Ovary (tissue), 10 donors: ENCODE measurements at places on chromosomes 7 and 10.
A peak's percentile ranks its signal among the peaks of the same experiment; 100 is the strongest.

DNA sequence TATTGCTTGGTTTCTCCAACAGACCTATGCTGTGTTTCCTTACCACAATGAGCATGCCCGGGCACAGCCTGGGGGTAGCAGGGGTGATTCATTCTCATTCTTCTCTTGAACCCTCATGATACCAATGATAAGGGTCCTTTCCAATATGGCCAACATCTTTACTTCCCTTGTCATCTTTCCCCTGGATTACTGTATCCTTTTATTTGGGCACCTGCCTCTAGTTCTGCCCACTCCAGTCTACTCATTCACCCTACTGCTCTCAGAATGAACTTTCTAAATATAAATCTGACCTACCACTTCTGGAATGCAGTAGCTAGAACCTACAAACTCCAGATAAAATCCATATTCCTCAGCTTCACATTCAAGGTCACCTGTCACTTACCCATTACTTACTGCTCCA, 26.4 kb upstream of the ITPRID1 start:
- H3K27me3 ChIP-seq = no peaks in the 10 kb centered on the region
- no peaks in the 10 kb centered on the region for H3K4me1 ChIP-seq
- no peak overlapping the region for H3K27ac ChIP-seq
- H3K4me3 ChIP-seq = no peak overlapping the region
- H3K36me3 ChIP-seq = no peaks in the 10 kb centered on the region

- H3K4me3 ChIP-seq = no peak overlapping the region
- no peak for DNase-seq
- no peak overlapping the region for H3K27ac ChIP-seq
- H3K4me1 ChIP-seq = no peaks in the 10 kb centered on the region
- no peaks in the 10 kb centered on the region for H3K36me3 ChIP-seq
These were observed 80.1 kb upstream of the FAM204A start for GRCh38 chr10:118422241-118422640.

GRCh38 chr7:45686441-45687184, 112.4 kb downstream of the ADCY1 start:
- no peaks in the 10 kb centered on the region for H3K27me3 ChIP-seq
- no peaks in the 10 kb centered on the region for H3K36me3 ChIP-seq
- H3K4me1 ChIP-seq = no peaks in the 10 kb centered on the region
- no peak for DNase-seq
- H3K27ac ChIP-seq = no peak overlapping the region

GRCh38 chr7:30922596-30922995, 10.9 kb downstream of the AQP1 start:
- no peaks in the 10 kb centered on the region for H3K36me3 ChIP-seq
- no peak overlapping the region for H3K4me3 ChIP-seq
- no peaks in the 10 kb centered on the region for H3K4me1 ChIP-seq
- H3K27ac ChIP-seq = no peak overlapping the region

DNA sequence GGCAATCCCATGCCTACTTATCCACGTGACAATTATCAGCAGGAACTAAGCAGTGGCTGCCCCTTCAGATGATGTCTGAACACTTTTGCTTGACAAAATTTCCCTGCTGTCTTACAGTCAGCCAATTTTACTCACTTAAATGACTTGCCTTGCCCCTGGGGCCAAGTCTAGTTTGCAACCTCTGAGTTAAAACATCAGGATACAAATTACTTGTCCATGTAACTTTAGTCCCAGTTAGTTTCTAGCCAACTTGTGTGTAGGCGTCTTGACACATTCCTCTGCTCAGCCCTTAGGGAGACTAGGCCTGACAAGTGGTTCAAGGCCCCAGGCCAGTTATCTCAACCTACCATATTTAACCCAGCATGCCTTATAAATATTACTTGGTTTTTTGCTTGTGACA, 11.6 kb upstream of the TYSND1 start:
- H3K27me3 ChIP-seq = no peaks in the 10 kb centered on the region
- DNase-seq = no peak
- no peaks in the 10 kb centered on the region for H3K36me3 ChIP-seq
- no peak overlapping the region for H3K4me3 ChIP-seq

GRCh38 chr10:364267-364775, 229.1 kb downstream of the ZMYND11 start:
- H3K4me1 ChIP-seq = no peaks in the 10 kb centered on the region
- DNase-seq = no peak

DNA sequence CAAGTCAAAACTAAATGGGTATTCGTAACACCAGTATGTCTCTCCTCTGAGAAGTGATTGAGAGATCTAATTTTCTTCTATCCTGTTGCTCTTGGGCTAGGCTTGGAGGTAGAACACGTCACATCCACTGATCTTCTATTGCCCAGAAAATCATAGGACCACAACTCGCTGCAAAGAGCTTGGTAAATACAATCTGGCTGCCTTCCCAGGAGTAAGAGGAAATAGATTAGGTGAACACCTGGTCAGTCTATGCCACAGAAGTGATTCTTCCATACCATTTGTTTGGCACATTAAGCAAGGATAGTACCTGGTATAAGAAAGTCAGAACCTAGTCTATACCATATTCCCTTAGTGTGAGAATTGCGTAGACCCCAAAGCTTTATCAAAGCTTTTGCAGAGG, 129.3 kb upstream of the PHYHIPL start:
- no peaks in the 10 kb centered on the region for H3K27me3 ChIP-seq
- H3K4me3 ChIP-seq = no peak overlapping the region
- H3K27ac ChIP-seq = no peak overlapping the region
- H3K4me1 ChIP-seq = no peaks in the 10 kb centered on the region
- no peak for DNase-seq

GRCh38 chr7:27091105-27091504, 4.7 kb downstream of the HOXA1 start:
- H3K27me3 ChIP-seq = peaks cover 3% of the 10 kb centered on the region
- H3K36me3 ChIP-seq = no peaks in the 10 kb centered on the region
- no peak for DNase-seq
- peaks cover 2% of the 10 kb centered on the region for H3K4me1 ChIP-seq

GRCh38 chr10:93851169-93851568, 42.6 kb upstream of the SLC35G1 start:
- no peak overlapping the region for H3K27ac ChIP-seq
- no peaks in the 10 kb centered on the region for H3K4me1 ChIP-seq
- DNase-seq = no peak
- no peaks in the 10 kb centered on the region for H3K27me3 ChIP-seq
- H3K4me3 ChIP-seq = no peak overlapping the region

DNA sequence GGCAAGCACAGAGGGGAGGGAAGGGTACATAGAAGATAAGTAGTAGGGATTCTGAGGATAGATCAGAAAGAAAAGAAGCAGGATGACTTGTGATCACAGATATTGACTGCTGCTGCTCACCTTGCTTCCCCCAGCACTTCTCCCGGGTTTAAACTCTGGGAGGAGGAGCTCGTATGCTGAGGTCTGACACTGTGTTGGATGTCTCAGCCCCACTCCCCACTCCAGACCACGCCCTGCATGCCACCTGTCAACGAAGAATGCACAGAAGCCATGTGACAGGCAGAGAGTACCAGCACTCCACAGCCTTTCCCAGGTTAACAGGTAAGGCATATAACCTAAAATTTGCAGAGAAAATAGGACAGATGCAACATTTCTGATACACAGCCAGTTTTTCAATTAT, 388.9 kb downstream of the TNS3 start:
- no peaks in the 10 kb centered on the region for H3K4me1 ChIP-seq
- no peak for DNase-seq
- H3K27ac ChIP-seq = no peak overlapping the region
- H3K27me3 ChIP-seq = no peaks in the 10 kb centered on the region

- no peak overlapping the region for H3K4me3 ChIP-seq
- DNase-seq = no peak
- no peak overlapping the region for H3K27ac ChIP-seq
- no peaks in the 10 kb centered on the region for H3K4me1 ChIP-seq
These were observed 39.5 kb downstream of the CNPY1 start for GRCh38 chr7:155506854-155507337.

GRCh38 chr10:33930079-33930478, 595.6 kb upstream of the NRP1 start:
- no peaks in the 10 kb centered on the region for H3K4me1 ChIP-seq
- H3K27ac ChIP-seq = no peak overlapping the region
- H3K27me3 ChIP-seq = no peaks in the 10 kb centered on the region
- DNase-seq = no peak
- no peak overlapping the region for H3K4me3 ChIP-seq

DNA sequence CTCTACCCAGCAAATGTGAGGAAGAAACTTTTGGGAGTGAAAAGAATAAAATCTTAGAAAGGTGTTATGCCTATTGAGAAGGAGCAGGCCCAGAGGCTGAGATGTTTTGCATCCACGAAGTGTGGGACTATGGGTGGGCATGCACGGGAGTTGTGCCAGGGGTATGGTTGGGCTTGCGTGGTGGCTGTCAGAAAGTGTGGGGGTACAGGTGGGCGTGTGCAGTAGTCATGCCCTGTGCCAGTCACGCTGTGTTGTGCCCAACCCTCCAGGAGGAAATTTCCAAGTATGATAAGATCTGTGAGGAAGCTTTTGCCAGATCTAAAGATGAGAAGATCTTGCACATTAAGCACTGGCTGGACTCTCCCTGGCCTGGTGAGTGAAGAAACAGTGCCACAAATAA, 52.9 kb upstream of the ZMIZ2 start:
- H3K27me3 ChIP-seq = no peaks in the 10 kb centered on the region
- no peak for DNase-seq
- H3K4me3 ChIP-seq = no peak overlapping the region
- H3K27ac ChIP-seq = no peak overlapping the region

GRCh38 chr10:109556399-109556798, 366.9 kb downstream of the XPNPEP1 start:
- no peaks in the 10 kb centered on the region for H3K27me3 ChIP-seq
- no peaks in the 10 kb centered on the region for H3K4me1 ChIP-seq
- no peak overlapping the region for H3K4me3 ChIP-seq

DNA sequence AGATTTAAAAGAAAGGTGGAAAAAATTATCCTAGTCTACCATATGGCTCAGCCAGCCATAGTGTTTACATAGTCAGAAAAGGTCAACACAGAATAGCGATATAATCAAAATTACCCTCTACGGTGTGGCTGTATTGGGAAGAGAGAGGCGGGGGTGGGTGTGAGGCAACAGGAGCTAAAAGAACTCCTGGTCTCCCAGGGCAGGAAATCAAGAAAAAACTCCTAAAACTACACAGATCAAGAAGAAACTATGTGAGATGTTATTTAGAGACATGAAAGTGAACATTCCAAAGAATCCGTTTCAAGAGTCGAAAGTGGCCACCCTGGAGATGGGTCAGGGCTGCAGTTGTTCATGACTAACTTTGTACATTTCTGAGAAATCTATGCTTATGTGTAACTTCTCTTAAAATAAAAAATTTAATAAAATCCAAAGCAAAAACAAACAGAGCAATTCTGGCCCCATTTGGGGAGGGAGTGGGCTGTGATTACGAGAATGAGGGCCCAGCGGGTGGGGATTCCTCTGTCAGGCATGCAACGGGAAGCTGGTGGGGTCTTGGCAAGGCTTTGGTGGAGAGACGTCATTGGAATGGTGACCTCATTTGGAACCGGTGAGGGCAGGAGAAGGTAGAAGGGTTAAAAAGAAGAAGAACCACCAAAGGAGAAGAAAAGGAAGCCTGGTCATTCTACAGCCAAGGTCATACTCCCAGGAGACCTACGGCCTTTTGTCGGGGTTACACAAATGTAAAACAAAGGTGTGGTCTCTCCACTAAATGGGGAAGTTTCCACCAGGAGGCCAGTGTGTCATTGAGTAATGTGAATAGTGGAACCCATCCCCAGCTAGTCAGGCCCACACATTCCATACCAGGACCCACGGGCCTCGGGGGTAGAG, 71.2 kb upstream of the DUSP5 start:
- H3K36me3 ChIP-seq = no peaks in the 10 kb centered on the region
- peaks cover 4% of the 10 kb centered on the region for H3K4me1 ChIP-seq
- DNase-seq = peak; percentile 46

GRCh38 chr10:69957241-69957885, 95.3 kb upstream of the MACROH2A2 start:
- no peaks in the 10 kb centered on the region for H3K27me3 ChIP-seq
- H3K4me1 ChIP-seq = no peaks in the 10 kb centered on the region
- DNase-seq = no peak

DNA sequence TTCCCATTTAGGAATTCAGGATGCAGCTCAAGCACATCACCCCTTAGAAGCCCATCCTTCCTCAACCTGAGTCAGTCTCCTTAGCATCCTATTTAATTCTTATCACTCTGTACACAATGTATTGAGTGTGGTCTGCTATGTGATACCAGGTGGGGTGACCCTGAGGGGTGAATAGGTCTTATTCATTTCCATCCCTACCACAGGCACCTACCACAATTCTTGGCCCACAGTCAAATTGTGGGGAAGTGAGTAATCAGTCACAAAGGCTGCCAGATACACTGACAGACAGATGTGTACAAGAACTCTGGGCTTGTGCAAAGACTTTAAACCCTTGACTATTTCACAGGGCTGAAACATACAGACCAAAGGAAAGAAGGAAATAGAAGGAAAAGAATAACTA, 560.5 kb downstream of the PARD3 start:
- peaks cover 4% of the 10 kb centered on the region for H3K4me1 ChIP-seq
- H3K36me3 ChIP-seq = no peaks in the 10 kb centered on the region
- no peak overlapping the region for H3K27ac ChIP-seq
- no peak for DNase-seq
- no peak overlapping the region for H3K4me3 ChIP-seq
- H3K27me3 ChIP-seq = no peaks in the 10 kb centered on the region

GRCh38 chr7:99557196-99557607, 1.2 kb upstream of the ZNF655 start:
- no peak overlapping the region for H3K27ac ChIP-seq
- no peak for DNase-seq
- H3K36me3 ChIP-seq = no peaks in the 10 kb centered on the region
- peaks cover 1% of the 10 kb centered on the region for H3K4me1 ChIP-seq
- H3K27me3 ChIP-seq = no peaks in the 10 kb centered on the region
- peak overlapping the region; percentile 72 for H3K4me3 ChIP-seq

GRCh38 chr7:113232885-113233284, 114.5 kb upstream of the SMIM30 start:
- no peak for DNase-seq
- no peaks in the 10 kb centered on the region for H3K36me3 ChIP-seq
- no peak overlapping the region for H3K4me3 ChIP-seq
- H3K27me3 ChIP-seq = no peaks in the 10 kb centered on the region
- H3K27ac ChIP-seq = no peak overlapping the region
- H3K4me1 ChIP-seq = no peaks in the 10 kb centered on the region

- H3K4me3 ChIP-seq = no peak overlapping the region
- no peaks in the 10 kb centered on the region for H3K27me3 ChIP-seq
- peaks cover 3% of the 10 kb centered on the region for H3K4me1 ChIP-seq
- H3K27ac ChIP-seq = no peak overlapping the region
- peak; percentile 34 for DNase-seq
- H3K36me3 ChIP-seq = no peaks in the 10 kb centered on the region
These were observed 123.9 kb downstream of the CREB5 start for GRCh38 chr7:28536259-28536658.

DNA sequence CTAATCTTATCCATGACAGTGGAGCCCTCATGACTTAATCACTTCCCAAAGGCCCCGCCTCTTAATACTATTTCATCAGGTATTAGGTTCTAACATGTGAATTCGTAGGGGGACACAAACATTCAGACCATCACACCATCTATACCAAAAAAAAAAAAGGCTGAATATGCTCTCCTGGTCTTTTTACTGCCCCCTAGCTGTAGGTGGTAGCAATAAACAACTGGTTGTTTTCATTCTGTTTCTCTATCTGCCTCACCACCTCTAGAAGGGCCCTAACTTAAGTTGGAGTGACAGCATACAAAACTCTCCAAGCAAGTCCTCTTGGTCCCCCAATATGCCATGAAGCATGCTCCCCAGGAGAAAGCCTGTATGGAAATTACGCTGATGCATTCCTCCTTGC, 94.1 kb downstream of the GRM8 start:
- no peak for DNase-seq
- no peak overlapping the region for H3K4me3 ChIP-seq
- H3K36me3 ChIP-seq = no peaks in the 10 kb centered on the region
- no peak overlapping the region for H3K27ac ChIP-seq
